ENCODE measurements at places on chromosomes 3 and 15.
A peak's percentile ranks its signal among the peaks of the same experiment; 100 is the strongest.

GRCh38 chr15:90868261-90868689, at the start of gene FURIN:
Gene FURIN (plus strand): TSS chr15:90868588. CDS start chr15:90875741, 7,153 bp downstream.
- no peak for DNase-seq

DNA sequence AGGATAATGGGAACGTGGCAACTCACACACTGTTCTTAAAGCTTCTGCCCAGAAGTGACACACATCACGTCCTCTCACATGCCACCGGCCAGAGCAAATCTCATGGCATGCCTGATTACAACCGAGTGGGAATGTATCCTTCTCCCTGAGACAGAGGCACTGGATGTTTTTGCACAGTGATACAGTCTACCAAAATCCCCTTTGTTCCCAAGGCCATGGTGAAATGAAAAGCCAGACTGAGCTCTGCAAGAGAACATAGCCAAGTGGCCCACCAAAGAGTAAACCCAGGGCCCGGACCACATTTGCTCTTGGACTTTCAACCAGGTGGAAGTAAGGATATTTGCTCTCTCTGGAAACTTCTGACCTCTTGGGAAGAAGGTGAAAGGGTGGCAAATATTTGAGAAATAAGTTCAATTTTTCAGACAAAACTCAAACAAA, 186.2 kb upstream of the STT3B start:
- DNase-seq: no peak

DNA sequence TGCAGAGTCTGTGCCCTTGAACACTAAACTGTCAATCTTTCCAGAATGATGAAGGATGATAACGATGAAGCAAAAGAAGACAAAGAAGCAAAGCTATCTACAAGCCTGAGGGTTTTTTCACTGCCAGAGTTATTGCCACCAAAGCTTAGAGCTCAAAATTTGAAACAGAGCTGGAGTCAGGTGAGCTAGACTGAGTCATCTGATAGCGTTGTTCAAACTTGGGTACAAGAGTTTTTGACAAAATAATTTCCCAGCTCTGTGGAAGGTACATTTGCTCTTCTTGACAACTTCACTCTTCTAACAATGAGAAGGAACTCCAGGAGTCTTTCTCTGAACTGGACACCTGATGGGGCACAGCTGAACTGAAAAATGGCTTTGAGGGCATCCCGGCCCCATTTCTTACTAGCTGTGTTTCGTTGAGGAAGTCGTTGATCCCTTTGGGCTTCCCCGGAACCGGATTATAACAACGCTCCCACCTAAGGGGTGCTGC, 715 bp downstream of the MCCC1 start:
- no peak for DNase-seq

DNA sequence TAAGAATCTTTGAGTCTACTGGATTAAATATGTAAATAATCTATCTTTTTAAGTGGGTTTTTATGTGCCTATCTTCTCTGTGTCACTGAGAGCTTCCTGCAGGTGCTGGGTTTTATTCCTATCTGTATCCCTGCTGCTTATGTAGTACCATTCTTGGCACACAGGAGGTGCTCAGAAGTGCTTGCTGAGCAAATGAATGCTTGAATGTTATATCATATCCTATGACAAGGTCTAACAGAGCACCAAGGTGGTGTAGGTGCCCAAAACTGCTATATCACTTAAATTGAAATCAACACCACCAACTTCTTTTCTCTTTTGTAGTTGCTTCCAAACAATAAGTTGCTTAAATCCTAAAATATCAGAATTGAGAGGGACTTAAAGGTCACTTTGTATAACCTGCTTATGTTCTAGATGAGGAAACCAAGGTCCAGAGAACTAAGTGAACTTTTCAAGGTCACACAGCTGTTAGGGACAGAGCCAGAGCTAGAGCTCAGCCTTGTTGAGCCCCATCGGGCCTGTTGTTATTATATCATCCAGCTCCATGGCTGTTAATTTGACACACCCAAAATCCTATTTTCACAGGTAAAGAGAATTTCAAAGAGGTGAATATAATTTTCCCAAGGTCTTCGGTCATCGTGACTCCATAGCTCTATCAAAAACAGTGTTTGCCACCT, 46.0 kb downstream of the CCNL1 start:
- no peak for DNase-seq

DNA sequence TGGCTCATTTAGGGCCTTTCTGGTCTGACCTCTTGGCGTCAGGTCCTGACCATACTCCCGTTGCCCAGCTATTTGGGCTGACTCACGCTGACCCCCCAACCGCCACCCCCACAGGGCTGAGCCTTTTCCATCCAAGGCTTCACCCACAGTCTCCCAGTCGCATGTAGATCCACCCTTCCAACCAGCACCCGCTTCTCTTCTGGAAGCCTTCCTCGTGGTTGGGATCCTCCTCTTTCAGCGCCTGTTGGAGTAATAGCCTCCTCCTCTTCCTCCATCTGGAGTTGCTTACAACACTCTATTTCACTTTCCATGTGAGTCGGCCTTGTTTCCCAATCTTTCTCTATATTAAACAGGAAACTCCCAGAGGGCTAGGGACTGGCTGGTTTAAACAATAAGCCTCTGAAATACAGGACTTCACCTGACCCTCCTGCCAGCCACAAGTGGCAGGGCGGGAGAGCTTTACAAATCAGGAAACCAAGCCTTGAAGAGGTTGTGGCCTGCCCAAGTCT, 2.1 kb upstream of the ALAS1 start:
- no peak for DNase-seq

GRCh38 chr3:108175352-108175751, 46.9 kb downstream of the IFT57 start:
- DNase-seq: no peak

- DNase-seq: peak; percentile 61
Measured at GRCh38 chr15:88246666-88247446, 9.7 kb downstream of the NTRK3 start.

DNA sequence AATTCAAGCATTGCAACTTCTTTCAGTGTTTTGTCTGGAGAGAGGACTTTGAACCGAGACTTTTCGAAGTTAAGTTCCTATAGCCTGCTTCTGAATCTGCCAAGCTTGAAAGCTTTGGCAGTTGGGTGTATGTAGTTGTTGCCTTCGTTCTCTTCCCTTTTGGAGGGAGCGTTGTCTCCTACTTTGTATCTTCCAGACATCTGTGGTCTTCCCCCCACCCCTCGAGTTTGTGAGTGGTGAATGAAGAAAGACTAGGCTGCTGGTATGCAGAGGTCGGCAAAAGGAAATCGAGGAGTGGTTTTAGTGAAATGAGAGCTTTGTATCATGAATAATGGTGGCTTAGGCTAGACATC, 1.3 kb downstream of the CTNNB1 start:
- DNase-seq: no peak

GRCh38 chr3:122671553-122671952, 9.1 kb upstream of the PARP14 start:
- no peak for DNase-seq

GRCh38 chr15:35182841-35183479, 97.9 kb upstream of the NANOGP8 start:
- no peak for DNase-seq

DNA sequence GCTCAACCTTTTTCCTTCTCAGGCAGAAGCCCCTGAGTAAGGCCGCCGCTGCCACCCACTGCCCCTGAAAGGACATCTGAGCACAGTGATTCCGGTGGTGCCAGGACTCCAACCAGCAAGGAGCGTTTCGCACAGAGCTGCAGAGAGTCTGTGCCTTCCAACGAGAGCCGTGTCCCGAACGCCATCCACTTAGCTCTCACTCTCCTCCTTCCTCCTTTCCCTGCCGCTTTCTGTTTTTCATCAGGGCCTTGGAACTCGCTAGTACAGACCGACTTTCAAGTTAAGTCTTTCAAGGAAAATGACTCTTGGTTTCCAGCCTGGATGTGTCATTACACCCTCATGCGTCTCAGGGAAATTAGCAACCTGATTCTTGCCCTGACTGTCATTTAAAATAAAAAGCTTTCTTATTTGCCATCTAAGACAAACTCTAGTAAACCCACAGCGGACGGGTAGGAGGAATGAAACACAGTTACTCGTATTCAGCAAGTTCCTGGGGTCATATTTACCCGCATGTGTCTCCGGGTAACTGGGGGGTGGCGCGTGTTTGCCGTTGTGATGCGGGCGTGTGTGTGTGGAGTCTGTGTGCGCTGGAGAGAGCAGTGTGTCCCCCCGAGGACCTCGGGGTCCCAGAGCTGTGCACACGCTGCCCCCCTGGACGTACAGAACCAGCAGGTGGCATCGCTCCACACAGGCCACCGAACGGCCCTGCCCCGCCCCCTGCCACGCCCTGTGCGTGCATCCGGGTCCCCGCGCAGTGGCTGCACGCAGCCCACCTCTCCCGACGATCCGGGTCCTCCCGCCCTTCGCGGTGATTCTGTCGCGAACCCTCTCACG, 30.4 kb upstream of the ALDH1A3 start:
- DNase-seq: peak; percentile 31

- DNase-seq: no peak
Measured at GRCh38 chr3:97932387-97932801, 39.8 kb downstream of the RIOX2 start.

DNA sequence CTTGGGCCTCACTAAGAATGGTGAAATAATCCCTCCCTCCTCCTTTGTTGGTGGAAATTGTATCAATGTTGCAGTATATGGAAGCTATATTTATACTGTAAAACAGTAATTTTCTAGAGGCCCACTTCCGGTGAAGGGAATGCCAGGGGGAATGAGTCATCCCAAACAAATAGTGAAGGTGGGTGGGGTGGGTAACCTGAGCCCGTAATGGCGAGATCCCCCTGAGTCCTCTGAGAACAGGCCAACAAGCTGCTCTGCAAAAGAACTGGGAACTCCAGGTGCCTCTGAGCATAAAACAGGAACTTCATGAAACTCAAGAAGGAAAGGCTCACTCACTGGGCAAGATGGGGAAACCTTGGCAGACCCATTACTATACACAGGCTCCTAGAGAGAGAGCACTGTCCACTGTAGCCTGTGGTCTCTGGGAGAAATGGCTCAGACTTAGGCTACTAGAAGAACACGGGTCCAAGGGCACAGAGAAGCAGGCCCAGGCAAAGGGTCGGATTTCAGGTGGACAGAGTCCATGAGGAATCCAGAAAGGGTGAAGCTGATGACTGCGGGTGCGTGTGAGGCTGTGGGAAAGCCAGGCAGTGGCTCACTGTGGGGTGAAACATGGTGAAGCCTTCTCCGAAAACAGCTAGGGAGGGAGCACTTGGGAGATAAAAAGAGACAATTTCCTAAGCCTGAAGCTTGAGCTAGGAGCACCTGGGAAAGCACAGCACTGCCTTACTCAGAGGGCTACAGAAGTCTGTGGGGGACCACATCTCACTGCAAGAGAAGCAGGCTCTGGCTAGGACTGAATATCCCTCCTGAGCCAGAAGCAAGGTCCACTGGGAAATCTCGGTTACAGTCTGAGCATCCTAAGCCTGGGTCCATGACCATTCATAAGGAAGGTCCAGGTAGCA, 19.8 kb downstream of the LARP6 start:
- DNase-seq: no peak

DNA sequence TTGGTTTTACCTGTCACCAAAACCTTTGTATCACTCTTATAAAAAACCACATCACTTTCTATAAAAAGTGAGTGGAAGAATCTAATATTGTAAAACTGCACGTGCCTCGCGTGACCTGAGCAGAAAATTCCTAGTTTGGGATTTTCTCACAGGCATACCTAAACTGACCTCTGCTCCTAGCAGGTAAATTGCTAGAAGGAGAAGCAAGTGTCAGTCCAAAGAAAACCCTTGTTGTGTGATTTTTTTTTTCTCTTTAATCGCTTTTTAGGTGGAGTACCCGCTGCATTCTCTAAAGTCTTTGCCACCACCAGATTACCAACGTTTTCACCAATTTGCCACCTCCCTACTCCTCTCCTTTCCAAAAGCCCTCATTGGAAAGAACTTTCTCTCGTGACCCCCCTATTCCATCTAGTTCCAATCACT, 534 bp upstream of the UBE2E1 start:
- no peak for DNase-seq

DNA sequence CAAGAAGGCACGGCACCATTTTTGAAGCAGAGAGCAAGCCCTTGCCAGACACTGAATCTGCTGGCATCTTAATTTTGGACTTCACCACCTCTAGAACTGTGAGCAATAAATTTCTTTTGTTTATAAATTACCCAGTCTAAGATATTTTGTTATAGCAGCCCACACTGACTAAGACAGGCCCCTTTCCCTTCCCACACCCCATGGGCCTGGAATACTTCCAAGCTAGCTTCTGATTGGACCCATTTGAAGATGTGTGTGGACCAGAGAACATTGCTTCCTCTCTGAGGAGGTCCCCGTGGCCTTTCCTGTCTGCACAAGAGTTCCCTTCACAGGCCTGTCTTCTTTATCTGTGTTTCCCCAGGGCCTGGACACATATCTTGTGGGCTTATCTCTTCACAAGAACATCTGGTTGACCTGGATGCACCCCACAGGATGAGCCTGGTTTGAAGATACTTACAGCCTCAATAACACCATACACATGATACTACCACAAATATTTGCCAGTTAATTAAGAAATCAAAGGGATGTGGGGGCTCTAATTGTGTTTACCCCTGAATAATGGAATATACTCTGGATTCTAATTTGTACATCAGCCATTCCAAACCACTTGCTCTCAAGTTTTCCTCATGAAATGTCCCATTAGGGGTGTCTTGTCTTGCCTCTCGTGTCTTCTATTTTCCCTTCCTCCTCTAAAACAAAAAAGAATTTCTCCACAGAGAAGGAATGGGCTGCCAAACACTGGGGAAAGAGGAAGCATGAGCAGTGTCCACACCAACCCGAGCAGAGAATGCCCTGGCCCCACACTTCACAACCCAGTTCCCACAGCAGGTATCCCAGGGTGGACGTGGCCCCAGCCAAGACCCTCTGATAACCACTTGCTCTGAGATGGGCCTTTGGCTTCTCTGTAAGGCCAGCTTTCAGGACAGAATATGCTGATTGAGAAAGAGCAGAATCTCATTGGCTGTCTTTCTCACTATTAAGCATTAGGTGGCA, 42.5 kb downstream of the GLB1 start:
- DNase-seq: no peak

- DNase-seq: no peak
Measured at GRCh38 chr3:99706410-99706809, 68.0 kb downstream of the COL8A1 start.

DNA sequence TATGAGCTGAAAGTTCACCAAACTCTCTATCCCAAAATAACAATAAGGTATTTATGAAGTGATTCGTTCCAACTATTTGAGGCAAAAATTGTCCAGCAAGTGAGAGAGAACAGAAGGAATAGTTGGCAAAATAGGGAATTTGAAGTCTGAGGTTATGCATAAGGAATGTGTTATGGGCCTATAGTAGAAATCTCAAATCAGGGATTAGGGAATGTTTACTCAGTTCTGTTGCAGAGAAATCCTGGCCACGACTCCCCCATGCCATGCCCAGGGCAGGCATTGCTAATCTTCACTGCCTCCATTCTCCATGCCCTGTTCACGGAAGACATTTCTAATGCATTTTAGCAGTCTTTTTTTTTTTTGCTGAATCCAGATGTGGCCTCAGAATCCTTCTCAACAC, 58.6 kb downstream of the FLNB start:
- no peak for DNase-seq

- DNase-seq: no peak
Measured at GRCh38 chr3:124669470-124669869, 60.8 kb upstream of the UMPS start.
